ENCODE measurements at places on chromosomes 11 and 22.
A peak's percentile ranks its signal among the peaks of the same experiment; 100 is the strongest.

GRCh38 chr11:130370845-130371590 lies 56.3 kb upstream of the ZBTB44 start:
- DNase-seq, result no peak

- no peak for DNase-seq
Observed at GRCh38 chr11:44010789-44011251, 37.0 kb upstream of the ACCSL start.

DNA sequence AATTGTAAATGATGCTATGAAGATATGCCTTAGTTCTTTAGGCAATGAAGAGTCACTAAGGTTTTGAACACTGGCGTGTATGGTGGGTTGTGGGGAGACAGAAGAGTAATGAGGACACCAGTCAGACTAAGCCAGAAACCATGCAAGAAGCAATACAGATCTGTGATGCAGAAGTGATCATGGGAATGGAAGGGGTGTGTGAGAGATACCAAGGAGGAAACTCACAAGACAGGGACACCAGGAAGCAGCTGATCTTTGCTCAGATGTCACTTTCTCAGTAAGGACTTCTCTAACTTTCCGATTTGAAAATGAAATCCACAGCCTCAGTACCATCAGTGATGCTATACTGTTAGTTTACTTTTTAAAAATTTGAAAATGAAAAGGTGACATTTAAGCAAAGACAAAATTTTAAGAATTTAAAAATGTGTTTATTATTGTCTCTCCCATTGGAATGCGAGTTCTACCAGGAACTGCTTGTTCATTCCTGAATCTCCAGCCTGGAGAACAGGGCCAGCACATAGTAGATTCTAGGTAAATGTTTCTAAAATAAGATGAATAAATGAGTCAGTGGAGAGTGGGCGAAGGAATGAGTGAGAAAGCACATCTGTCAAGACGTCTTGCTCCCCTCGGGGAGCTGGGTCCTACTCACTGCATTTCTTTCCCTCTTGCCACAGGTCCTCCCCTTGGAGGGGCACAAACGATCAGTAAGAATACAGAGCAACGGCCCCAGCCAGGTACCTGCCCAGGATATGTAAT lies 60.4 kb downstream of the KCNJ1 start:
- DNase-seq, result no peak

DNA sequence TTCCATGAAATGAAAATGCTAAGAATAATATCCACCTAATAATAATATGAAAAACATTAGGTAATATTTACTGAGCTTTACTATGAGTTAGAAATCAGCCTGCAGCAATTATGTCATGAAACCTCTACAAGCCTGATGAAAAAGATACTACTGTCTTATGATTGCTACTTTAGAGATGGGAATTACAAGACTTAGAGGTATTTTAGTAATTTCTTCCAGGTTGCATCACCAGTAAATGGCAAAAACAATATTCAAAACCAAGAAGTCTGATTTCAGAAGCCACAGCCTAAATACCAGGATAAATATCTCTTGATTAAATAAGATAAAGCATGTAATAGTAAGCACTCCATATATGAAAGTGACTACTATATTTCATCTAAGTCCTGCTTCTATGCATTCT lies 13.8 kb downstream of the OR5B21 start:
- DNase-seq, result no peak

GRCh38 chr11:26839911-26840698 lies 118.2 kb upstream of the SLC5A12 start:
- no peak for DNase-seq

GRCh38 chr22:23536821-23537345 lies 43.2 kb downstream of the IGLL1 start:
- DNase-seq, result no peak

DNA sequence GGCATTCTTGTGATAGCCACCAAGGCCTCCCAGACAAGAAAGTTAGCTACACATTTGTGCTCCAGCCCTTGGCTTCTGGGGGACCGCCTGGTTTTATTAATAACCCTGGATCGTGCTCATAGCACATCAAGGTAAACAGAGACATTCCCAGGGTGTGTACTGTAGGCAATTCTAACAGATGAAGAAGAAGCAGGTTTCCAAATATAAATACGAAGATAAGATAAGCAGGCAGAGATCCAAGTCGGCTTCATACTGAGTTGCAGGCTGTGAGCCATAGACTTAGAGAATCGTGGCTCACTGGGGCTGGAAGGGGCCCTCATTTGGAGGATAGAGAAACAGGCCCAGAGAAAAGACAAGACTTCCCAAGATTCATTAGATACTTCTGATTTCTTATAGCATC lies 131.4 kb downstream of the TENM4 start:
- DNase-seq, result no peak

DNA sequence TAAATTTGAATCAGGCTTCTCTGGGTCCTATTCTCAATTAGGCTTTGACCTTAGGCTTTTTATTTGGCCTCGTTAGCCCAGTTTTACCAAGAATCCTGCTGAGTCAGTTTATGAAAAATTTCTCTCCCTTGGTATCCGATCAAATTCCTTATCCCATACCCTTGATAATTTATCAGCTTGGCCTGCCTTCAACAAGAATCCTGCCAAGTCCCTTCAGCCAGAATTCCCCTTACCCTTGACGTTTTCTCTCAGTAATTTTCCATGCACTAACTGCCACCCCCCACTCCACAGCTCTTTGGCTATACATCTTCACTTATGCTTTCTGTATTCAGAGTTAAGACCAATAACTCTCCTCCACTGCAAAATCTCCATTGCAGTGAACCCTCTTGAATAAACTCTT lies 811.0 kb upstream of the CCDC90B start:
- no peak for DNase-seq

- no peak for DNase-seq
Observed at GRCh38 chr11:19592842-19593241, 119.8 kb upstream of the NAV2 start.

DNA sequence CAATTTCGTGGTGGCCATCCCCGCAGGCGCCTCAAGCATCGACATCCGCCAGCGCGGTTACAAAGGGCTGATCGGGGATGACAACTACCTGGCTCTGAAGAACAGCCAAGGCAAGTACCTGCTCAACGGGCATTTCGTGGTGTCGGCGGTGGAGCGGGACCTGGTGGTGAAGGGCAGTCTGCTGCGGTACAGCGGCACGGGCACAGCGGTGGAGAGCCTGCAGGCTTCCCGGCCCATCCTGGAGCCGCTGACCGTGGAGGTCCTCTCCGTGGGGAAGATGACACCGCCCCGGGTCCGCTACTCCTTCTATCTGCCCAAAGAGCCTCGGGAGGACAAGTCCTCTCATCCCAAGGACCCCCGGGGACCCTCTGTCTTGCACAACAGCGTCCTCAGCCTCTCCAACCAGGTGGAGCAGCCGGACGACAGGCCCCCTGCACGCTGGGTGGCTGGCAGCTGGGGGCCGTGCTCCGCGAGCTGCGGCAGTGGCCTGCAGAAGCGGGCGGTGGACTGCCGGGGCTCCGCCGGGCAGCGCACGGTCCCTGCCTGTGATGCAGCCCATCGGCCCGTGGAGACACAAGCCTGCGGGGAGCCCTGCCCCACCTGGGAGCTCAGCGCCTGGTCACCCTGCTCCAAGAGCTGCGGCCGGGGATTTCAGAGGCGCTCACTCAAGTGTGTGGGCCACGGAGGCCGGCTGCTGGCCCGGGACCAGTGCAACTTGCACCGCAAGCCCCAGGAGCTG lies 24.8 kb downstream of the ADAMTS15 start:
- no peak for DNase-seq

DNA sequence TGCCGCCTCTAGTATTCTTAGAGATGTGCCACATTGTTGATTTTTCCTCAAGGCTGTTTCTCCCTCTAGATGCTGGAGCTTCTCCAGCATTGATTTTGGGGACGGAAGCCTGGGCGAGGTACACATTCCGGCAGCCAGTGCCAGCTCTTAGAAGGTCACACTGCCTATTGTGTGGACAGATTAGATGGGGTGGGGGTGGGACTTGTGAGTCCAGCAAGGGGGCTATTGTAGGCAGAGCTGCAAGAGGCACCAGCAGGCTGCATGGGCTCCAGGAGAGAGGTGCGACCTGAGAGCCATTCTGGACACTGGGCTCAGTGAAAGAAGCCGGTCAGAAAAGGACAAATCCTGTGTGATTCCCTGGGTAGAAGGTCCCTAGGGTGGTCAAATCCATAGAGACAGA lies 12.4 kb downstream of the C11orf21 start:
- DNase-seq, result no peak

- peak; percentile 95 for DNase-seq
Observed at GRCh38 chr11:78416285-78417174, 1.1 kb downstream of the GAB2 start.

GRCh38 chr11:43289368-43289767 lies 22.4 kb upstream of the API5 start:
- no peak for DNase-seq

GRCh38 chr22:22857607-22858558 lies 29.7 kb upstream of the IGLL5 start:
- DNase-seq, result peak; percentile 55

DNA sequence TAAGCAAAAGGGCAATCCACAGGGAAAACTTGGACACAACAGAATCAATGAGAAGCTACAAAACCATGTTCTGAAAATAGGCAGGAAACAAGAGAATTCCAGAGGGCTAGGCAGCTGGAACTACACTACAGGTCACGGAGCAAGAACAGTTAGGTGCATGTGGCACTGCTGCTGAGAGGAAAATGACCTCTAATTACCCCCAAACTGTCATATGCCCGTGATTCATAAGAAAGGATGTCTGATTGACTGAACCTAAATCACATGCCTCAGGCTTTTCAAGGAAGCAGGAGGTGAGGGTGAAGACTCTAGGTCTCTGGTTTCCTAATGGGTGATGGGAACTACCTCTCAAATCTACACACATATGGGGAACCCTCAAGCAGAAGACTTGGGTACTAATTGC lies 17.9 kb upstream of the RRAS2 start:
- DNase-seq, result no peak

DNA sequence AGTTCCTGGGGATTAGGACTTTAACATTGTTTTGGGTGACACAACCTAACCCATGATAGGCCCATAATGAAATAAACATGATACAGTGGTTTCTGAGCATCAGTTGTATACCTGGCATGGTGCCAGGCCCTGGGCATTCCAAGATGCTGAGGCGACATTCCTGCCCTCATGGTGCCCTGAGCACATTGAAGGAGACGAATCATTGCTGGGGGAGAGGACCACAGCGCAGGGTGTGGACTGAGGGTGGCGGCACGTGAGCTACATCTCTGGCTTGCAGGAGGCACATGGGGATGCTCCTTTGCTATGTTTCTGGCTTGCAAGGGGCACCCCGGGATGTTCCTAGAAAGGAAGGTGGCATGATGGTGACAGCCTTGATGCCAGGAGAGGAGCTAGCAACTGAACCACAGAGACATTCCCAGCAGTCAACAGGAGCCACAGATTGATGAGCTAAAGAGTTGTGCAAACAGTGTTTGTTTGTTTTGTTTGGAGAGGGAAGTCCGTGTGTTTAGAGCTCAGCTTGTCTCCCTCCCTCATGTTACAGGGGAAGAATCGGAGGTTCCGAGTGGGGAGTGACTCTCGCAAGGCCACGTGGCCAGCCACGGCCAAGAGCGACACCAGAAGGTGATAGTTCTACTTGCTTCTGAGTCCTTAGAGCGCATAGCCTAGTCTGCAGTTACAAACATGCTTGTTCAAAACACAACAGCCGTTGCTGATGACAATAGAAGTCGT lies 106.4 kb downstream of the MIAT start:
- no peak for DNase-seq

GRCh38 chr11:97461934-97462333 lies 1072.1 kb downstream of the JRKL start:
- no peak for DNase-seq

GRCh38 chr11:110606415-110606814 lies 105.8 kb downstream of the ARHGAP20 start:
- DNase-seq, result no peak

DNA sequence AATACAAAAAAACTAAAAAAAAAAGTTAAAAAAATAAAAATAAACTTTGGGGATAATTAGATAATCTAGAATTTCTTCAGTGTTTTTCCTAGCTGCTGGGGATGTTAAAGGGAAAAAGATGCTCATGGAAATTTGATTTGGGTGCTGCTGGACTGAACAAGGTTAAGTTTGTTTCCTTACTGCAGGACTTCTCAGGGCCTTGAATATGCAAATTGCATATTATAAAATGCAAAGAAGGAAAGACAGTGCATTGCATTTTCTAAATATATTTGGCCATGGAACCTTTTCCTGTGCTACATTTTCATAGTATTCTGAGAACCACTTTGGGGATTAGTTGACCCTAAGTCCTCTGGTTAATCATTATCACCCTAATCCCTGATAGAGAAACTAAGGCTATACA lies 79.6 kb downstream of the ABTB2 start:
- DNase-seq, result no peak

- DNase-seq, result no peak
Observed at GRCh38 chr11:46009647-46010046, 87.2 kb downstream of the LARGE2 start.

- no peak for DNase-seq
Observed at GRCh38 chr11:74465291-74465708, 2.0 kb downstream of the KCNE3 start.

GRCh38 chr11:58629857-58630256 lies 7.4 kb downstream of the CNTF start:
- DNase-seq, result peak; percentile 63

DNA sequence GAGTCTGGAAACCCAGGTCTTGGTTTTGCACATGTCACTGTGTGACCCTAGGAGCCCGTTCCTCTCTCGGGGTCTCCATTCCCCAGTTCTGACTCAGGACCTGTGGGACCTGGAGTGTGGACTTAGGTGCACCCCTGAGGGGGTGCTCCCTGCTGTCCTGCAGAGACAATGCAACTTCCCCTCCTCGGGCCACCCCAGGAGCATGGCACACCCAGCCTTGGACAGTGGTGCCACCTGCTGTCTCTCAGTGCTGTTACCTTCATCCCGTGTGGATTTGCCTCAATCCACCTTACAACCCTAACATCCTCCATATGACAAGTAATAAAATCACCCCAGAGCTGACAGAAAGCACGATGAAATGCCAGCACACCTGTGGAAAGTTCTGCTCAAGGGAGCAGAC lies 27.5 kb upstream of the CRYBB3 start:
- DNase-seq, result peak; percentile 63

- no peak for DNase-seq
Observed at GRCh38 chr11:11218629-11218986, 134.4 kb downstream of the CSNK2A3 start.

DNA sequence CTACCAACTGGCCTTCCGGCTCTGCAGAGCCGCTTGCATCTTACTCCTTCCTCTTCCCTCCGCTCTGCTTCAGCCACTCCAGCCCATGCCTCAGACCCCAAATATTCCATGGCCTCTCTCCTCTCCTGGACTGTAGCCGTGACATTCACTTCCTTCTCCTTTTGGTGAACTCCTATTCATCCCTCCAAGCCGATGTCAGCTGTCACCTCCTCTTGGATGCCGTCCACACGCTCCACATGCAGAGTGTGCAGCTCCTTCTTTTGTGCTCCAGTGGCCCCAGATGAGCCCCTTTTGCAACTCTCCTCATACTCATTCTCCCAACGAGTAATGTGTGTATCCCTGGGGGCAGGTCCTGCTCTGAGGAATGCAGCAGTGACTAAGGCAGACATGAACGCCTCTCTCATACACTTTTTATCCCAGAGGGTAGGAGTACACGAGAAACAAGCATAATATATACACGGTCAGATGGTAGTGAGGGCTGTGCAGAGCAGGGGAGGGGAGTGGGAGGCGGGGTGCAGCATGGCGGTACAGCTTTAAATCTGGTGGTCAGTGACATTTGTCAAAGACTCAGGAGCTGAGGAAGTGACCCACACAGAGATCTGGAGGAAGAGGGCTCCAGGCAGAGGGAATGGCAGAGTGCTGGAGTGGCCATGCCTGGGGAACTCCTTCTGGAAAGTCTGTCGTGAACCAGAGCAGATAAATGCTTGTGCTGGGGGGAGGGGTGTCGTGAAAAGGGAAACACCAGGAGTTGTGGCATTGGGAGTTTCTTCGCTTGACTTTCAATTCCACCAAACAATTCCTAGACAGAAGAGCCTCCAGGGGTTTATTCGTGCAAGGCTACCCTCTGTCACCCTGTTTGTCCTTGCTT lies 83.8 kb upstream of the ATXN10 start:
- no peak for DNase-seq
